ENCODE measurements at places on chromosomes 4 and X. TPM values are rescaled to one million over a fixed set of nuclear protein-coding genes. Genes with fewer than 3 reads are reported as not detected.

DNA sequence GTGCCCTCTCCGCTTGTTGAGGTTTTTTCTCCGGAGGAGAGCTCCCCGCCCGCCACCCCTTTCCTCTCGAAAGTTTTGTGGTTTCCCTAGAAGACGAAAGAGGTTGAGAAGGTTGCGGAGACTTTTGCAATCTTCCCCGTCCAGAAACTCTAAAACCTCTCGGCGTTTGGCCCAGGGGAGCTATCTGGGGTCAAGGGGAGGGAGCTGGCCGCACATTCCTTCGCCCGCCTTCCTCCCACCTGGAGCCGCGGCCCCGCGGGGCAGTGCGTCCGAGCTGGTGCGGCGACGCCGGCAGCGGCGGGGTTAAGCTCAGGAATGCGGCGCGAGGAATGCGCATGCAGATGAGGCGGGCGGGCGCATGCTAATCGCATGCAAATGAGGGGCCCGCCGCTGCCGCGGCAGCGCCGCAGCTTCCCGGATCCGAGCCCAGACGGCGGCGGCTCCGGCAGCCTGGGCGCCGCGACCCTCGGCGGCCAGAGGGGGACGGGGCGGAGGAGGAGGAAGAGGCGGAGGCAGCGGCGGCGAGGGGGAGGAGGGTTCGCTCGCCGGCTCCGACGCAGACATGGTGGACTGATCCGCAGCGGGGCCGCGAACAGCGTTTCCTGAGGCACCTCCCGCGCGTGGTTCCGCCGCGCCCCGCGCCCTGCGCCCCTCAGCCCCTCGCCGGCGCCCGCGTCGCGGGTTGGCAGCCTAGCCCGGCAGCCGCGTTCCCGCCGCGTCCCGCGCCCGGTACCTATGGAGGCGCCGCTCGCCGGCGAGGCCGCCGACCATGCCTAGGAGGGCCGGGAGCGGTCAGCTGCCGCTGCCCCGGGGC lies at the start of gene WWC2:
Gene WWC2, plus strand, starts transcription at position 535 of the 814 bp plus-strand sequence. Its CDS starts 235 bp downstream, at position 770.
- H3K4me3 ChIP-seq = peak within 1 kb of the TSS; percentile 57
- H3K4me1 ChIP-seq = peaks cover 6% of the 10 kb centered on the region
- no peak within 1 kb of the TSS for H3K27ac ChIP-seq
- H3K27me3 ChIP-seq = peaks cover 47% of the 10 kb centered on the region
- DNase-seq = peak; percentile 52
- H3K36me3 ChIP-seq = no peaks in the 10 kb centered on the region

IL1RAPL2 gene
- not detected for total RNA-seq

DNA sequence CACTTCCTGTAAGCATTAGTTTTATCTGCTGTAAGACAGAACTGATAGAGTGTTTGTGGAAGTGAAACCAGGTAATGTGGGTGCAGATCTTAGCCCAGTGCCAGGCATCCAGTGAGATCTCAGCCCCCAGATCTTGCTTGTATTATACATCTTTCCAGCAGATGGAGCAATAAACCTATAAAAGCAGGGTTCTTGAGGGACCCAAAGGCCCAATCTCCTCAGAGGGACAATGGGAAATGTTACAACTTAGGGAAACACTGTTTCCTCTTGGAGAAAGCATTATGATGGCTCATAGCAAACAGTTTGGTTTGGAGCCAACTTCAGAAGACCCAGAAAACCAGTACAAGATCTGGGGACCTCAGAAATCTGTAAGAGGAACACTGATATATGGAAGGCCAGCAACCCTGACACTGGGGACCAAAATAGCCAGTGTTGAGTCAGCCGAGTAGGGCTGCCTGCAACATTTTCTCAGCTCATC lies 206.3 kb downstream of the SLC7A11 start:
- no peaks in the 10 kb centered on the region for H3K4me1 ChIP-seq
- H3K27me3 ChIP-seq = no peaks in the 10 kb centered on the region
- no peaks in the 10 kb centered on the region for H3K36me3 ChIP-seq

DNA sequence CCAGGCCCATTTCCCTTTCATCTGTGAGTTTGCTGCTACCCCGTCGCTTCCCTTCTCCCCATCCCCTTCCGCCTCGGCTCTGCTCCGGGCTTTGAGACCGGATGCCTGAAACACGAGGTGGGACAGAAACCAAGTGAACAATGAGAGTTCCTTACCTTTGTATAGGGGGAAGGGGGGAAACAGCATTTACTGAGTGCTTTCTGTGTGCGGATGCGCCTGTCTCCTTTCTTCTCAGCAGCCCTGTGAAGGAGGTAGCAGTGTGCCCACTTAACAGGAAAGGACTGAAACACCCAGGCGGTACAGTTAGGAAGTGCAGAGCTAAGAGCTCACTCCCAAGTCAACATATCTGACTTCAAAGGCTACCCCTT lies 43.2 kb upstream of the TMSB15B start:
- peaks cover 10% of the 10 kb centered on the region for H3K36me3 ChIP-seq
- H3K4me1 ChIP-seq = peaks cover 20% of the 10 kb centered on the region
- DNase-seq = no peak
- H3K4me3 ChIP-seq = peak overlapping the region; percentile 92

COL25A1 gene
- total RNA-seq = not detected

Data from activated CD8-positive, alpha-beta T cell treated with anti-CD3 and anti-CD28 coated beads for 36 hours (primary cell).